ENCODE measurements at places on chromosomes 2 and 18.

- DNase-seq = no peak
These were observed 77.3 kb downstream of the LPIN2 start for GRCh38 chr18:2935438-2936192.

DNA sequence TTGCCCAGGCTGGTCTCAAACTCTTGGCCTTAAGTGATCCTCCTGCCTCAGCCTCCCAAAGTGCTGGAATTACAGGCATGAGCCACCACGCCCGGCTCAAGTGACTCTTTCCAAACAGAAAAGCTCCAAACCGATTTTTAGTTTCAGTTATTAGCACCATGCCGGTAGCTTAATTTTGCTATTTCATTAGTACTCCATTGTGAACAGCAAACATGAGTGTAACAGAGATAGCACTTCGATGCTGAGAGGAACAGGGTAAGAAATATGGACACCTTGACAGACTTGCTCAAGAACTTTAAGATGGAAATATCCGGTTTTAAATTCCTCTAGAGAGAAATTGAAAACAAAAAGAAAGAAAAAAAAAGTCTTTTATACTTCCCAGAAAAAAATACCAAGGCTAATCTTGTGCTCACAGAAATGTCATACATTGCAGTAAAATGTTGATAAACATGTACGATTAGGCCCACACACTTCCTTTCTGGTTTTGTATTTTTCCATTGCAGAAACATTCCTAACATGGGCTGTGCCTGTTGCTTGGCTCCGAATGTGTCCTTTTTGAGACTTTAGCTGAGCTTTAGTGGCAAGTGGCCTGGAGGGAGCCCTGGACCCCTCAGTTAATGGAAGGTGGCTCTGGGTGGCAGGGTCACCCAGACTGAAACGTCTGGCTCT, 18.3 kb downstream of the FHL2 start:
- DNase-seq = no peak

- DNase-seq = no peak
These were observed 82.1 kb downstream of the CDC42EP3 start for GRCh38 chr2:37589298-37589697.

DNA sequence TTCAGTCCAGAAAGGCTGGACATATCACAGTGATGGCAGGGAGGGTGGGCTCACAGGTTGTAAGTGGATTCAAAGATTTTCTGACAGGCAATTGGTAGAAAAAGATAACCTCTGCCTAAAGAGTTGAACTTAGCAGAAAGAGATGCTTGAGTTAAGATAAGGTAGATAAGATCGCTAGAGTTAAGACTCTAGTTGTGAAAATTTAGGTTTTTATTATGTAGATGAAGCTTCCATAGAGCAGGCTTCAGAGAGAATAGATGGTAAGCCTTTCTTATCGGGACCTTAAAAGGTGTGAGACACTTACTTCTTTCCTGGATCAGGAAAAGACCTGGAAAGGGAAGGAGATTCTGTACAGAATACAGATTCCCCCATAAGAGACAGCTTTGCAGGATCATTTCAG, 134.4 kb downstream of the GULP1 start:
- DNase-seq = no peak

DNA sequence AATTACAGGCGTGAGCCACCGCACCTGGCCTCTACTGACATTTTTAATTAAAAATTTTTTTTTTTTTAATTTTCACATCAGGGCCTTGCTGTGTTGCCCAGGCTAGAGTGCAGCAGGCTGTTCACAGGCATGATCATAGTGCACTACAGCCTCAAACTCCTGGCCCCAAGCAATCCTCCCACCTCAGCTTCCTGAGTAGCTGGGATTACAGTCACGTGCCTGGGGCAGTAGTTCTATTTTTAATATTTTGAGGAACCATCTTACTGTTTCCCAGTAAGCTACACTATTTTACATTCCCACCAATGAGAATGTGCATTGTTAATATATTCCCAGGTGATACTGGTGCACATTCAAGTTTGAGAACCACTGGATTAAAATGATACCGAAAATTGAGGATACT, 92.7 kb downstream of the WDSUB1 start:
- DNase-seq = no peak

- DNase-seq = no peak
These were observed 544.1 kb downstream of the LRRTM4 start for GRCh38 chr2:76977846-76978727.

- DNase-seq = no peak
These were observed 542 bp upstream of the CNNM3 start for GRCh38 chr2:96815326-96816126.

- no peak for DNase-seq
These were observed 550.2 kb upstream of the LINC00305 start for GRCh38 chr18:64699081-64699480.

DNA sequence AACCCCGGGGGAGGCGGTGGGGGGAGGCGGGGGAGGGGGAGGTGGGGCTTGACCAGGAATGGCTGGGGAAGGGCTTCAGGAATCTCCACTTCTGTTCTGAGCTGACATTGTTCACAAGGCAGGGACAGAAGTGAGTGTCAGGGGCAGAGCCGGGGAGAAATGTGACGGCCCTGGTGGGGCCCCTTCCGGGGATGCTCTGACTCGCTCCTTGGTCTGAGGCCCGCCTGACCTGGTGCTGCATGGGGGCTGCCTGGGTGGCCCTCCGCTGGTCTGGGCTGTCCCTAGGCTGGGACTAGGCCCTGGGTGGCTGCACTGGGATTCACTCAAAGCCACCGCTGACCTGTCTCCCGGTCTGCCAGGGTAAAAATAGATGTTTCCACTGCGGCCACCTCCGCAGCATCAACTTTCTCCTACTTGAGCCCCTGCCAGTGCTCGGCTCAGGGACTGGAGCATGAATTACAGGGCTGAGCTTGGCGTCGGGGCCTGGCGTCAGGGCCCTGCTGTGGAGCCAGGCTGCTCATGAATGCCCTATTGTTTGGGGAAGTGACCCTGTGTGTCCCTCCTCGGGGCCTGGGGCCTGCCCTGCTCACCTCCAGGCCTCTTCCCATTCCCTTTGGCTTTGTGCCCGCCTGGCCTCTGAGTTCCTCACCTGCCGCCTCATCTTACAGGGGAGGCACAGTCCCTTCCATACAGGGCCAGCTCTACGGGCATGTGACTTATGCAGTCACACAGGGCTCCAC, 247.5 kb downstream of the DYSF start:
- DNase-seq = no peak

DNA sequence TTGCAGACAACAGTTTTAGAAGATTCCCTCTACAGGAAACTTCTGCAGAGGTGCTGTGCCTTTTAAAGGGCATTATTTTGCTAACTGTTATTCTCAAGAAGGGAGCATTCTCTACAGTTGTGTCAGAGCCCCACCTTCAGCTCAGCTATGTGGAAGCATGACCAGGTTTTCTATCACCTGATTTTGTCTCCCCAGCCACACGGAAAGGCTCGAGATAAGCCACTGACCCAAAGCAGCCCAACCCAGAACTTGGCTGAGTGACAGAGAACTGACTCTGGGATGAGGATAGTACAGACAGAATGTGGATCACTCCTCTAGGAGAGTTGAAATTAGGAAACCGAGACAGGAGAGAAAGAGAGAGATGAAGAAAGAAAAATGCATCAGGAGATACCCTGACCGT, 10.7 kb downstream of the COL4A4 start:
- DNase-seq = no peak

DNA sequence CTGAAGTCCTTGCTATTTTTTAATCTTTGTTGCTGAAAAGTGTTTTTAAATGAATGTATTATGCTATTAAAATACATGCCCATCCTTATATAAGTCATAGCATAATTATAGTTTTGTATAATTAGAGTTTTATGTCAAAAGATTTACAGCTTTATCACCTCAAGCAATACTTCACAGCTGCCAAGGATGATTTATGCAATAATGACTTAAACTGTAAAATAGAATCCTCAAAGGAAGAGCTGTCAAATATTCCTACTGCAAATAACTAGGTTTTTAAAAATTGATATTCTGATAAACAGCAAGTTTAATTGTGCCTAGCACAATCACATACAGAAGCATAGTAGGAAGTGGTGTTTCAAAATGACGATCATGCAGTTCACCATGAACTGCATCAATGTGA, 5.2 kb downstream of the KCNH7 start:
- no peak for DNase-seq

DNA sequence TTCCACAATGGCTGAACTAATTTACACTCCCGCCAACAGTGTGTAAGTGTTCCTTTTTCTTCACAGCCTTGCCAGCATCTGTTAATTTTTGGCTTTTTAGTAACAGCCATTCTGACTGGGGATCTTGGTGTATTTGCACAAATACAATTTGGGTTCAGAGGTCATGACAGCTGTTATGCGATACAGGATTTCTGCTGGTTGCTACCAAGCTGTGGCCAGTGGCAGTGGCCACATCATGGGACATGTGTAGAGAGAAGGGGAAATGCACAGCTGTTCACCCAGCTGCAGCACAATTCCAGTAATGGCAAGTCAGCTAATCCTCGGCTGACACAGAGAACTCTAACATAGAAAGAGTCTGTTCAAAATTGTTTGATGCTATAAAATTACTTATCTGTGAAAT, 21.0 kb upstream of the SELENOI start:
- DNase-seq = no peak

DNA sequence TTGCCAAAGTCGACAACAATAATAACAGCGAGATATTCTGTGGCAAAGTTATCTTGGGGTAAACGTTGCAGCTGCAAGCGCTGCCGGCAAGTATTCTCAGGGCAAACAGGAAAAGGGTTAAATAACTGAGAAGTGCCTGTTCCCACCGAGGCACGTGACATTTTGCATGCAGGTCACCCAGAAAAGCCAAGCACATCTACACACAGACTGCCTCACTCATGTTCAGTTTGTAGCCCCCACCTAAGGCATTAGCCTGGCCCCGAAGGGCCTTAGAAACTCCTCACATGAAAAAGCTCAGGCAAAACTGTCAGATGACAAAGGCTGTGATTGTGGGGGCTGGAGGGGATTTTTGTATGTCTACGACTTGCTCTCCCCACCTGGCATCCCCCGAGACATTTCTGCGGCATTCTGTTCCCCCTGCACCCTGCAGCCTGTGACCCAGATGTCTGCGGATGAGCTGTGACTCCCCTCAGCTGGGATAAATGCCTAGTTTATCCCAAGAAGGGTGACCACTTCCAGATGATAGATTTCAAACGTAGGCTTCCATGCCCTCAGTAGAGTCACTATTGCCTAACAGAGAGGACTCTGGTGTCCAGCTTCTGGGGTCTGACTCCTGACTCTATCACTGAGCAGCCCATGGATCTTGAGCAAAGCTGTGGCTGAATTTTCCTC, 215.2 kb upstream of the SIX2 start:
- no peak for DNase-seq

GRCh38 chr2:239930871-239931771, 94.0 kb downstream of the NDUFA10 start:
- peak; percentile 36 for DNase-seq

- DNase-seq = no peak
These were observed 10.2 kb downstream of the GAREM2 start for GRCh38 chr2:26182887-26183630.

DNA sequence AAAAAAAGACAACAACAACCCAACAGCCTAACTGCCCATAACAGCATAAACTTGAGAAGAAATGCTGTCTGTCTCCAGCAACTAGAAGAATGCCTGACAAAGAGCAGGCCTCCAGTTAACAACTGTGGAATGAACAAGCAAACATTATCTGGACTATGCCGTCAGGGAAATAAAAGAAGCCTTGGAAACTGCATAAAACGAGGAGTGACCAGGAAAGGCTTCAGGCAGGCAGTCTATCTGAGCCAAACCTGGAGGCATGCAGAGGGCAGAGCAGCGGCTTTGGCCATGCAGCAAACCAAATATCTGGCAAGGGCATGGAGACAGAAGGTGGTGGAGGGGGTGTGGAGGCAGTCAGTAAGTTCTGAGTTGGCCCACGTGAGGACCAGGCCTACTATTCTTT, 11.1 kb downstream of the HES6 start:
- no peak for DNase-seq

DNA sequence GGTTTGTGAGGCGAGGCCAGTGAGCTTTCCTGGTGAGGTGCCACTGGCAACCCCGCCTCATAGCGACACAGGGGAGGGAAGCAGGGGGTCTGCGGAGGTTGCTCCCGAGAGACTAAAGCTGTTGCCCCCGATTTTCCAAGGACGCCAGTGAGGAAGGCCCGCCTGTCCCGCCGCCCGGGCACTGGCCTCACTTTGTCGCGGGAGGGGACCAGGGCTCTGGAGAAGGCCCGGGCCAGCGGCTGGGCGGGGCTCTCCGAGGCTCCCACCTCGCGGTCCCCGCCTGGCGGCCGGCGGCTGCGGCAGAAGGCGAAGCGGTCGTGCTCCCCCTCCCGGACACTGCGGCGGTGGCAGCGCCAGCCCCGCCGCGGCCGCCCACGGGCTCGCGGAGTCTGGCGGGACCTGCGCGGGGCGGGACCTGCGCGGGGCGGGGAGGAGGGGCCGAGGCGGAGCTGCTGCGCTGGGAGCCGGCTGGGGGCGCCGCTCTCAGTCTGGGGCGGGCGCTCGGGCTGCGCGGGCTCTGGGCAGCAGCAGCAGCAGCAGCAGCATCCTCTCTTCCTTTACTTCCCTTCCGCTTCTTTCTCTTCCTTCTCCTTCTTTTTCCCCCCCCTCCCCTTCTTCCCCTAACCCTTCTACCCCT, at the start of gene MAP2:
TSS of gene MAP2 (plus strand) at position 486 of the 637 bp plus-strand sequence. CDS start 229,124 bp downstream, outside the sequence.
- DNase-seq = peak; percentile 83

- no peak for DNase-seq
These were observed 79.9 kb upstream of the OTOS start for GRCh38 chr2:240220371-240220770.

GRCh38 chr2:196927376-196928225, 1.1 kb upstream of the PGAP1 start:
- peak; percentile 66 for DNase-seq

DNA sequence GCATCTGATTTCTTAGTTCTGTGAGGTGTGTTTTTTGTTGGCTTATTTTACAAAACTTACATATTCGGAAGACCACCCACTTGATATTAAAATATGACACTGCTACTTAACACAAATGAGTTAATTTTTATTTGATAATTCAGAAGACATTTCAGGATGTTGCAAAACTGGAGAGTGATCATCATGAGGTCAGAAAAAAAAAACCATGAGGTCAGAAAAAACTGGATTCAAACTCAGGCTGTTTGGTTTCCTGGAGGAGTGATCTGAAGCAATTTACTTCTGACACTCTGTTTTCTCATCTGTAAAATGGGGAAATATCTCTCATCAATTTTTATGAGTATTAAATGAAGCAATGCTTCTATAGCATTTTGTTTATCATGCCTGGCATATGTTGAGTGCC, 1.8 kb upstream of the CCBE1 start:
- no peak for DNase-seq

DNA sequence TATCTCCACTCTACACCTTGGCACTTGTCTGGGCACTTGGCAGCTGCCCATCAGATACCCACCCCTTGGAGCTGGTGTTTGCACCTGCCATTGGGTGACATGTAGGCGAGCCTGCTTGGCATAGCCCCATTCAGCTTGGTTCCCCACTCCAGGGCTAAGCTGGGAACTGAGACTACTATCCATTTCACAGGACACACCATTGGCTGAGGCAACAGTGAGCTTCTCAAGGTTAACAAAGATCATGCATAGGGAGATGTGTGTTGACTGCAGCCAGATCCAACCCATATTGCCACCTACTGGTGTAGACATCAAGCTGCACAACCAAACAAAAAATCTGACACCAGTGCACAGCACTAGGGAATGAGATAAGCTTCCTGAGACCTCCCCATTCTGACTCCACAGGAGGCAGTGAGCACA, 1389.8 kb upstream of the TMEFF2 start:
- DNase-seq = no peak

Data from activated CD8-positive, alpha-beta memory T cell treated with anti-CD3 and anti-CD28 coated beads, Interleukin-2, amount 50 U/mL, for 48 hours (primary cell).